ENCODE measurements at places on chromosomes 12 and 14.

GRCh38 chr14:31977001-31977556 lies 100.0 kb upstream of the ARHGAP5 start:
- DNase-seq = no peak

GRCh38 chr14:88522393-88522792 lies 32.4 kb downstream of the PTPN21 start:
- DNase-seq = no peak

DNA sequence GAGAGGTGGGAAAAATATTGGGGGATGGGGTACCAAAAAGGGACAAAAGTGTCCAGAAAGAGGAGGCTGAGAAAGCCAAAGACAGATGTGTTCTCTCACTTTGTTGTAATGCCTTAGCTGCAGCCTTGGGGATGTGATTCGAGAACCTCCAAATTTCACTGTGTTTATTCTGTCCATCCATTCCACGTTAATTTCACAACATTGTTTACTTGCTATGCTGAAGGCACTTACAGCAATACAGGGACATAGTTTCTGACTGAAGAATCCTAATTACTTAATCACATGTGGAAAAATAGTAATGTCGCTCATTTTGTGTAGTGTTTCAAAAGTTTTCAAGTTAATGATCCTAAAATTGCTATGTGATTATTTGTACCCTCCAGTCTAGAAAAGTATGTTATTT lies 146.2 kb upstream of the SLC38A2 start:
- DNase-seq = no peak

- no peak for DNase-seq
These were observed 772 bp downstream of the SCARB1 start for GRCh38 chr12:124862768-124863415.

DNA sequence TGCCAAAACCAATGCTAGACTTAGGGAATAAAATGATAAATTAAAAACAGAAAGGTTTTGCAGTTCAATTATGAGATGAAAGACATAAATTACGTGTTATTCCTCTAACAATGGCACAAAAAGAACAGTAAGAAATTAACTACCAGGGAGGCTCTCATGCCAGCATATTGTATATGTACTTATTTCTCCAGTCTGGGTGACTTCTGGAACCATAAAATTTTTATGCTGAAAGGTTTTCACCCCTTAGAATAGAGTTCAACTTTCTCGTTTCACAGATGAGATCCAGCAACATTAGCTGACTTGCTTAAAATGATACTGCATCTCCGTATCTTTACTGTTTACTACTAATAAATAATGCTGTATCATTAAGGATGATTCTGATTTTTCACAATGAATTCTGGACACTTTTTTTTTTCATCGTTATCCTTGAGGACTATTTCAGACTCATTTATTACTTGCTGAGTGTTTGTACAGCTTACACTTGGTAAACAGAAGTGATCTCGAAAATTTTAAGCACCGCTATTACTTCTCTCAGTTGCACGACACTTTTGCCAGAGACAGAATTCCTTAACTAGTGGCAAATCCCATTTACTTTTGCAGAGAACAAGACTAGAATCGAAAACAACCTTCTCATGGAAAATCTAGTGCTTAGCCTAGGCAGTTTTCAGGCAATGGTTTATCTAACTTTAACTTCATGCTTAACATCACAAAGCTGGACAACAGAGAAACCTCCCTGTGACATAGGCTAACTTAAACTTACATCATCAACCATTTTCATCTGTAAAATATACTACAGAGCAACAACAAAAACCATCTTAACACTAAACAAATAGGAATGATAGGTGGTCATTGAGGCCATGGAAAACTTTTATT lies 2.7 kb downstream of the RSRC2 start:
- DNase-seq = no peak

DNA sequence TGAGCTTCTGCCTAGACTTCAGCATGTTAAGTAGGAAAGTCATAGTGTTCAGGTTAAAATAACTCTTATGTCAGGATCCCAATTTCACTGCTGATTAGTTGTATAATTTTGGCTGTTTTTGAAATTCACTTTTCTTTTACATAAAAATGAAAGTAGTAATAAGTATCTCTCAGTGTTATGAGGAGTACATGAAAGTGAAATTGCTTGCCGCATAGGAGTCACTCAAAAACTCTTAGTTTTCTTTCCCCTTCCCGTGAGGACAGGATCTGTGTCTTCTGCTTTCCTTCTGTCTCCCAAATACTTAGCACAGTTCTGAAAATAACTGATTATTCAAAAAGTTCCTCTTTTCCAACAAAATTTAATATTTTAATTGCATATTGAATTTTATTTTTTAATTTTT lies 100.5 kb downstream of the SLC38A4 start:
- no peak for DNase-seq

GRCh38 chr12:54258201-54258681 lies 21.7 kb downstream of the CBX5 start:
- no peak for DNase-seq

DNA sequence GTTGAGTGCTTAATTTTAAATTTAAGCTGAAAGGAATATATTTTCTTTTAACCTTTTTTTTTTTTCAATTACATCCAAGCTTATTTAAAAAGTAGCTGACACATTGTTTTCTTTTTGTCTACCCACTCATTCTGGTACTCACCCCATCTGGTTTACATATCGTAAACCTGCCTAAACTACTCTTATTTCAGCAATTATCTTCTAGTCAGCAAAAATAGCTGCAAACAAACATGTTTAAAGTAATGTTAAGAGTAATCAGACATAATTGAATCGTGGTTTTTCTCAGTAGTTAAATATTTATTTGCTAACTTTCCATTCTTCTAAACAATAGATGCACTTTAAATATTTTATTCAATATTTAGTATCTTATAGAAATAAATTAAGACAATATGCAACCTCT lies 492.7 kb upstream of the MGAT4C start:
- DNase-seq = no peak

DNA sequence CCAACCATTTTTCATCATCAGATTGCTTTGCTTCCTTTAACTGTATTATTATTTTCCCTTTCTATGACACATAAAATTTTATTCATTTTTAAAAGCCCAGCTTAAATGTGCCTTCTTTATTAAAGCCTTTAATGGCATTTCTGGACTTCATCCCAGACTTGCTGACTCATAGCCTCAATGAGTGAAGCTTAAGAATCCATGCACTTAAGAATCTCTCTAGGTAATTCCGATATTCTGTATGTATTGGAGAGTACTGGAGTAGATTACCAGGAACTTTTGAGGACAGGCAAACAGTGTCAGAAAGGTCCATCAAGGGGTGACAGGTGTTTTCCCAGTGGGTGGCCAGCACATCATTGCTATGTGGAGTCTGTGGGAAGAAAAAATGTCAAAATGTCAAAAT lies 107.9 kb downstream of the PTPRQ start:
- DNase-seq = no peak

GRCh38 chr12:71967211-71967610 lies 28.6 kb downstream of the TPH2 start:
- no peak for DNase-seq

GRCh38 chr12:34298971-34299801 lies 276.9 kb downstream of the ALG10 start:
- DNase-seq = no peak

GRCh38 chr12:85794531-85794930 lies 41.7 kb downstream of the RASSF9 start:
- DNase-seq = no peak

GRCh38 chr12:8951744-8952143 lies 2.3 kb upstream of the M6PR start:
- peak; percentile 37 for DNase-seq

GRCh38 chr12:6817662-6818157 lies 3.9 kb upstream of the GPR162 start:
- no peak for DNase-seq

- DNase-seq = no peak
These were observed 157.5 kb upstream of the FAR2 start for GRCh38 chr12:28991626-28992025.

- no peak for DNase-seq
These were observed 45.2 kb upstream of the APPL2 start for GRCh38 chr12:105280966-105281693.

- DNase-seq = no peak
These were observed 3.3 kb downstream of the AP1G2 start for GRCh38 chr14:23564181-23564812.

- DNase-seq = no peak
These were observed 157.1 kb downstream of the TTC7B start for GRCh38 chr14:90659156-90659555.

DNA sequence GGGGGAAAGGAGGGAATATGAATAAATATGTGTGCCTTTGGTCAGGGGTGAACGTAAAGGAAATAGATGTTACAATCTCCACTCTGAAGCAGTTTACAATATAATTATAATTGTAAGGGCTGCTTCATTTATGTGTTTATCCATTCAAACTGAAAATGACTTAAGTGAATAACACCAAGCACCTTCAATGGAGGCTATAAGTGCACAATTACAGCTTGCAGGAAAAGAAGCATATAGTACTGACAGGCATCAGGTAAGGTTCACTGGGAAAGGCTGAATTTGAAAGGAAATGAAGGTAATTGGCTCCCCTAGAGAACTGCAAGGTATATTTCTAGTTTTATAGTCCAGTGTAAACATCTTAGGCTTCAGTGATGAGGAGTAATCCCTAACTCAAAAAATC lies 192.7 kb downstream of the STXBP6 start:
- no peak for DNase-seq

GRCh38 chr14:75030147-75030546 lies 21.1 kb downstream of the MLH3 start:
- DNase-seq = no peak

- no peak for DNase-seq
These were observed 13.9 kb upstream of the PCED1B start for GRCh38 chr12:47065546-47065945.

DNA sequence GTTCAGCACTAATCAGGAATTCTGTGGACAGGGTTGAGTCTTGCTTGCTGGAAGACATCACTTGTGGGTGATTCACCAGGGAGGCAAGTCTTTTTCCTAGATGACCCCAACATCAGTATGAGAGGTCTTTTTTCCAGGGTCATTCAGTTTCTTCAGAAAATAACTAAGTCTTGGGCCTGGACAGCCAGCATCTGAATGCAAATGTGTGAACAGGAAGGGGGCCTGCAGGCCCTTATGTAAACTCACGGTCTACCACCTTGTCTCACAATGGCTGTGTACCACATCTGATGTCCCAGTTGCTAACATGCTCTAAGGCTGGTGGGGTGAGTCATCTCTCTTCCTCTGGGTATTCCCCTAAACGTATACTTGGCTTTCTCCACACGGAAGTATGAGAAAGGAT lies 79.2 kb downstream of the HECTD4 start:
- DNase-seq = peak; percentile 46

DNA sequence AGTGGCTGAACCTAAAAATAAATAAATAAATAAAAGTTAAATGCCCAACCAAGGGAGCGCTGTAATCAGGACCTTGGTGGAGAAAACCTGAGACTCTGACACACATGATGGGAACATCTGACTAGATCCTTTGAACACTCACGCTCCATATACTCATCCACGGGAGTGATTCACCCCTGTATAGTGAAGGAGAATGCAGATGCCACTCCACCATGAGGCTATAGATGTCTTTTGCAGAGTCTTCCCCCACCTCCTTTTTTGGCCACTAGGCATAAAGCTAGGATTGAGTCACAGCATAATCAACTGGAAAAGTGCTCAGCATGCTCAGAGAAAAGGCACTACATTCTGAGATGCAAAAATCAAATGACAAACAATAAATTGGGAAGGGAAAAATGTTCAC lies 19.0 kb downstream of the ADAM20 start:
- DNase-seq = no peak

DNA sequence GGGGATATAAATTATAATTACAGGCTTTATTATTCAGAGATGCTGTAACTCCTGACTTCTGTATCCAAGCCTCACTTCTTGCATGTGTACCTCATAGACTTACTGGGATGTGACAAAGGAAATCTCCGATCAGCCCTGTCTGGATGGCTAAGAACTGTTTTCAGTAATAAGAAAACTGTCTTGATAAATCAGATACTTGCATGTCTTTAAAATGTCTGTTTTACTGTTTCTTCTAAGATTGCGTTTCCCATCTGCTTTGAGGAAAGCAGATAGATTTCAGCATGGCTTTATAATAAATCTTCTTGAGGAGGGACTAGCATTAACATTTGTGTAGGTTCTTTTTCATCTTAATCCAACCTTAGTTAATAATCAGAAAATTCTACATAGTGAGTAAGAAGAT lies 395.9 kb downstream of the EGLN3 start:
- no peak for DNase-seq

DNA sequence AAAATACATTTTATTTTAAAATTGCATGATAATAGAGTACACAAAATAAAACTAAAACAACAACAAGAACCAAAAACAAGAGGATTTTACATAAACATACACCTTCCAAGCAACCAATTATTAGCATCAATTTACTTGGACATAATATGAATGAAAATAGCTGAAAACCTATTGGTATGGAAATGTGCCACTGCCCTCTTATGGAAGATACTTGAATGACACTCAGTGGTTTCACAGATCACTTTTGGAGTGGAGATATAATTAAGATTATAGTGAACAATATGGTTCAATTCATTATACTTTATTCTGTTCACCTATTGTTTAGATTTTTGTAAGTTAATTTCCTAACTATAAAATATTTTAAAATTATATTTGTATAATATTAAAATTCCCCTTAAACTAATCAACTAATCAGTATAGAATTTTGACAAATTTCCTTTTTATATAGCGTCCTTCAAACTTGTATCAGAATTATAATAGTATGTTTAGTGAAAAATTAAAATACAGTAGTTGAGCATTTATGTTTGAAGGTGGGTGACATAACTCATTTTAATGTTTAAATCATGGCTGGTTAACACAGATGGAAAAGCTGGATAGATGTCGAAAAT lies 70.1 kb downstream of the SLC6A15 start:
- DNase-seq = no peak

DNA sequence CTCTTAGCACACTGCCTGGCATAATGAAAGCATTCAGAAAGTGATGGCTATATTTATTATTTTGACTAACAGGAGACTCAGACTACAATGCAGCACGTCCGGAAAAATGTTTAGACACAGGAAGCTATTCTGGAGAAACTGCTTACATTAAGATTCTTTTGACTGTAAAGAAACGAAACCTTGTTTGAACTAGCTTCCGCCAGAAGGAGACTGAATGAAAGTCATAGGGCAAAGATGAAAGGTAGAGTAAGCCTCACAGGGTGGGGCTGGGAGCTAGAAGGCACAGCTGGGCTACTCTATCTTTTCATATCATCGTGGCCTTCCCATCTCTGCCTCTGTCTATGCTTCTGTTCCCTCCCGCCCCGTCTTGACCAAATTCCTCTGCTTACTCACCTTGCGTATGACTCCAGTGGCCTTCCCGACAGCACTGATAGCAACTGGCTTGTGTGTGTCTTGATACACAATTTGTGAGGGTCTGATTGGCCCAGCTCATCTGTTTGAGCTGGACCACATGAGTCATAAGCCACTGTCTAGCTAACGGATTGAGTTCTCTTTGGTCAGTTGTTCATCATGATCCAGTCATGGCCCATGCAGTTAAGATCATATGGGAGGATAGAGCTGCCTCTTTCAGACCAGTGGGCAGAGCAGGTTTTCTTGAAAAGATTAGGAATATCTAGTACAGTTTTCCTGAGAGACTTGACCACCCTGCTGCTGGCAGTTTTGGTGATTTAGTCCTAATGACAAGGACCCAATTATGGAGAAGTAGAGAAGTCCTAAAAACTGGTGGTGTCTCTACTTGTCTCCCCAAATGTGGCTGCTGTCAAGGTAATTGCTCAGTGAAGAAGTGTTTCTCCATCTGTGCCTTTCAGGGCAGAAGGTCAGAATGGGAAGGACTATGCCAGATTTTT lies 151.5 kb upstream of the SLC38A2 start:
- DNase-seq = peak; percentile 16

- DNase-seq = no peak
These were observed 89.1 kb downstream of the LRRK2 start for GRCh38 chr12:40313928-40314327.
